Mesangial cell (primary cell): ENCODE measurements at places on chromosomes 12 and 14. TPM values are rescaled to one million over a fixed set of nuclear protein-coding genes. Genes with fewer than 3 reads are reported as not detected.

The TDRD9 gene
- total RNA-seq = 0.33 and 0.76 TPM in 2 replicates

The KLRK1 gene
- total RNA-seq = 0.16 TPM in 1 of 2 replicates, not detected in the other

The KRT71 gene
- total RNA-seq = not detected in 2 replicates

The RD3L gene
- total RNA-seq = not detected in 2 replicates

The CDCA3 gene
- 7.2 and 171 TPM in 2 replicates for total RNA-seq
